ENCODE measurements at places on chromosomes 1 and 21. TPM values are rescaled to one million over a fixed set of nuclear protein-coding genes. Genes with fewer than 3 reads are reported as not detected.

GRCh38 chr1:53140451-53140850 is 2.0 kb downstream of the SLC1A7 start:
- no peaks in the 10 kb centered on the region for H3K4me1 ChIP-seq
- no peaks in the 10 kb centered on the region for H3K27me3 ChIP-seq

GRCh38 chr1:10556430-10557005 is 81.8 kb downstream of the PEX14 start:
- DNase-seq = no peak
- H3K27me3 ChIP-seq = no peaks in the 10 kb centered on the region
- H3K36me3 ChIP-seq = no peaks in the 10 kb centered on the region
- H3K4me1 ChIP-seq = no peaks in the 10 kb centered on the region

- no peak for DNase-seq
- H3K36me3 ChIP-seq = no peaks in the 10 kb centered on the region
- no peak overlapping the region for H3K4me3 ChIP-seq
- H3K4me1 ChIP-seq = no peaks in the 10 kb centered on the region
- H3K27ac ChIP-seq = no peak overlapping the region
Measured at GRCh38 chr1:189662190-189662589, 815.5 kb downstream of the BRINP3 start.

DNA sequence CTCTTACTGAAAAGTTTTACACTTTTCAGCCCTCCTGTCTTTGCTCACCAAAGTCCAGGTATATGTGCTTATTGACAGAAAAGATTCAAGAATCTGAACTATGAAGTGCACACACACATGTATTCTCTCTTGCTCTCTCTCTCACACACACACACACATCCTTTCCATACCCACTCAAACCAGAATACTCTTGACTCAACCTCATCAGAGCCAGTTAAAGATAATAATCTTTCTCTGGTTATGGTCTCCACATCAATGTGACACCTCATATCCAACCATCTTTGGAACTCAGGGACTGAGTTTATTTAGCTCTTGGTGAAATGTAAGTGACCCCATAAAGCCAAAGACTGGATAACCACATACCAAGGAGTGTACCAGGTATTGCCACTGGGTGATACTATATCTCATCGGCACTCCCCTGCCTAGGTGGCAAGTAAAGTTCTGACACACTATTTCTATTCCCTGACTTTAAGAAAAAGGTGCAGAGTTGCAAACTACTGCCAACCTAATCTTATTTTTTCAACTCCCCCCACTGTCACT is 24.9 kb upstream of the RGS8 start:
- no peak for DNase-seq
- no peak overlapping the region for H3K27ac ChIP-seq
- H3K27me3 ChIP-seq = no peaks in the 10 kb centered on the region
- H3K4me1 ChIP-seq = no peaks in the 10 kb centered on the region
- H3K36me3 ChIP-seq = no peaks in the 10 kb centered on the region
- H3K4me3 ChIP-seq = no peak overlapping the region

- no peaks in the 10 kb centered on the region for H3K4me1 ChIP-seq
- no peak for DNase-seq
- H3K36me3 ChIP-seq = peaks cover 38% of the 10 kb centered on the region
Measured at GRCh38 chr1:235749755-235750300, 100.2 kb upstream of the GNG4 start.

DNA sequence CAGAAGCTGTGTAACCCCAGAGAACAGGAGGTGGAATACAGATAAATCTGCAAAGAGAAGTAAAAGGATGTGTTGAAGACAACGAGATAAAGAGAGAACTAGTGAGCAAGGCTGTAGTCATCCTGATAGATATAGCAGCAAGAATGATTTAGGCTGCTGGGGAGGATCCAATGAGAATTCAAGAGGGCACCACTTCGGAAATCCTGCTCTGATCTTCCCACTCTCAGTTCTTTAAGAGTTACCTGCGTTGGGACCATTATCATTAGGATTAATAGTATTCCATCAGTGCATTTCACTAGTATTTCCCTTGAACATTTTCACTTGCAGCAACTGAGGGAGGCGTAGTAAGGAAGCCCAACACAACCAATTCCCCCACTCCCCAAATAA is at the start of gene BRINP3:
Gene BRINP3 (minus strand): TSS at position 103 of the 387 bp plus-strand sequence.
- no peaks in the 10 kb centered on the region for H3K36me3 ChIP-seq
- H3K4me1 ChIP-seq = no peaks in the 10 kb centered on the region
- DNase-seq = no peak
- peaks cover 24% of the 10 kb centered on the region for H3K27me3 ChIP-seq

DNA sequence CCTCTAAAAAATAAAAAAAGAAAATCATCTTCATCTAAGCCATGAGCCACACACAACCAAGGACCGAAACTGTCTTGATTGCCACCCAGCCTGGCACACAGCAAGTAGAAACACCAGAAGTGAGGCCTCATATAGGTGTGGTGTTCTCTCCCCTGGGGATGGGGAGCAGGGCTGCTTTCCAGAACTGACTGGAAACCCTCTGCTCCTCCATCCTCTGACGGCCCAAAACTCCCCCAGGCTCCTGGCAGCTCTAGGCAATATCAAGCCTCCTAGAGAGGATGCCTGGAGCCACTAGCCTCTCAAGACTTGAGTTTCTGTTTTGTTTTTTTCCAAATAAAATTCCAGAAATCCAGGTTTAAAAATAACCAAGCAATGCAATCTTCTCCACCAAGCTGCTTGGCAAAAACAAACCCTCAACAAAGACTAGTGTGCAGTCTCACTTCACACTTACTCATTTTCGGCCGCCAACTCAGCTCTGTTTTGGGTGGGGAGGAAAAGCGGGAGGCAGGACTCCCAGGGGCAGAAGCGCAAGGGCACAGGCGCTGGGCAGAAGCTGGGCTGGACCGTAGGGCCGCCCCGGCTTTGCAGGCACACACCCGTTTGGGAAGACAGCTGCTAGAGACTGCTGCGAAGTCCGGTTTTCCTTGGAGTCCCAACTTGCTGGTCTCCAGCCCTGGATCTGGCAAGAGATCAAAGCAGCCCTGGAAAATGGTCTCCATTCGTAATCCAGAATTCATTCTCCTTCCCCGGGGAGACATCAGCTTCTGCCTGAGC is 78.2 kb upstream of the CAPZB start:
- H3K36me3 ChIP-seq = no peaks in the 10 kb centered on the region
- H3K4me3 ChIP-seq = no peak overlapping the region
- no peak for DNase-seq
- no peaks in the 10 kb centered on the region for H3K27me3 ChIP-seq
- H3K4me1 ChIP-seq = peaks cover 3% of the 10 kb centered on the region

The CAMK2N1 gene
- total RNA-seq = 6.0 TPM

The MTARC1 gene
- 0.03 TPM for total RNA-seq

The CFHR2 gene
- total RNA-seq = not detected

The KIF14 gene
- 0.33 TPM for total RNA-seq

The ADAMTS5 gene
- total RNA-seq = not detected
